ENCODE measurements at places on chromosomes 1 and 21.

GRCh38 chr1:30942326-30942963 is 33.9 kb upstream of the SDC3 start:
- no peak for DNase-seq

DNA sequence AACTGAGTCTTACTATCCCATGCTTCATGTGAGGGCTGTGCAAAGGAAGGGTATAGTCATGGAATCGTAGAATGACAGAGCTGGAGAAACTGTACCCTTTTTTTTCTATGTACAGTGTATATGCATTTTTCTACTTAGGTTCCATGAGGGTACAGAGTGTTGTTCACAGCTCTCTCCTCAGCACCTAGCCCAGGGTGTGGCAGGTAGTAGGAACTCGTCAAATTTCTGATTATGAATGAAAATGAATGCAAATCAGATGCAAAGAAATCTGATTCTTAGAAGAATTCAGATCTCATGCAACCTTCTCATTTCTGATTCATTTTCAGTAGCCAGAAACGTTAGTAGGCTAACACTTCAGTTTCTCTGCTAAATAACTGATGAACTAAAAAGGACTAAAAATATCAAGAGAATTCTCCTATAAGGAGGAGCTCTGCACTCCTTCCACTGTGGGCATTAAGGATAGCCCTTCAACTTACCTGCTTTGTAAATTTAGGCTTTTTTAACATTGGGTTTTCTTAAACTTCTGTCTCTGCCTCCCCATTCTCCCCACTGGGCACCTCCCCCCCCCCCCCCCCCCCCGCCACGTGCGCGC is 18.0 kb upstream of the HHAT start:
- DNase-seq, result no peak

DNA sequence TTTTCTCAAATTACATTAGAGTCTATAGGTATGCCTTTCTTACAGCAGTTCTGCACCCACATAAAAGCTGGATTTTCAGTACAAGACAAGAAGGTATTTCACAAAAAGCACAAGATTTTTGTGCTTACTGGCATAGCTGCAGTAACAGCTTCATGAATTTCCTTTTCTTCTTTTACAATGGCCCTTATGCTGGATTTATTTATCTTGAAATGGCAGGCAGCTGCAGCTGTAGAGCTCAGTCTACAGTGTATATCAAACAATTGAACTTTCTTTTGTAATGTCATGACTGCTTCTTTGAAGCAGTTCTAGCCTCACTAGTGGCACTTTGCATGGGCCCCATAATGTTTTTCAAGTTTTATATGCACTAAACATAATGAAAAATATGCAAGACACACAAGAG is 510.2 kb downstream of the KCNT2 start:
- no peak for DNase-seq

DNA sequence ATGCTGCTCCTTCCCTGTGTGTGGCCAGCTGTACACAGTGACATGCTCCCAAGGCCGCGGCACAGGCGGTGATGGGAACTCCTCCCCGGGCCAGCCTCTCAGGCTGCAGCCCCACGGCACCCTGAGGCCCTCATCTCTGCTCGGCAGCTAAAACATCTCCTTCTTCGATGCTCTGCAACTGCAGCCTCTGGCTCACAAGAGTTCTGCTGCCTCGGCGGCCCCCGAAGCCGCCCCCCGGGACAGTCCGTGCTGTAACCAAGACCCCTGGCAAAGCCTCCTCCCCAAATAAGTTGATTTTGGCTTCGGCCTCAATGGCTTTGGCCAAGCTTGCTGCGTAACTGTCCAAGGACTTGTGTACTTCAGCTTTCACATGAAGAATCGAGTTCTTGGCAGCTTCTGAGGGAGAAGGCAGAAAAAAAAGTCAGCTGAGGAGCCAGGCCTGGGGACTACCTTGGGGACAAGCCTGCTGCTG is 51.3 kb downstream of the GPR161 start:
- DNase-seq, result no peak

DNA sequence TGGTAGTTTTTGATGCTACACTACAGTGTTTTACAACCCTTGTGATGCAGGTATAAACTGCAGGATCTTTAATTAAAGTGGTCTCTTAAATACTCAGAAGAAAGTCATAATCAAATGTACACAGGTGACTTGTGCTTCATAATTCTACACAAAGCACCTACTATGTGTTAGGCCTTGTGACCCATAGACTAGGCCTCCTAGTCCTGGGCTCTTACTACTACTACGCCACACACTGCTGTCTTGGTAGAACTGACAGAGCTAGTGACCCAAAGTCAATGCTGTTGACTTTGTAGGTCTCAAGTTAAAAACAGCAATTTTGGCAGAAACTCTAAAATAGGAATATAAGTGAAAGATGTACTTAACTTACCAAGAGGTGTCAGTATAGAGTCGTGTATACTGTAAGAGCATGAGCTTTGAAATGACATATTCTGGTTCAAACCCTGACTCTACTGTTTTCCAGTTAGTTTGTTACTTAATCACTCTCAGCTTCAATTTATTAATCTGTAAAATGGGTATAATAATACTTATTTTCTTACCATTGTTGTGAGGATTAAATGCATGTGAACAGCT is 48.6 kb upstream of the LMO4 start:
- no peak for DNase-seq

- no peak for DNase-seq
Observed at GRCh38 chr1:168553680-168554553, 10.1 kb upstream of the XCL2 start.

Measured in fibroblast of skin of abdomen (primary cell).